ENCODE measurements at places on chromosomes 6 and 20.

DNA sequence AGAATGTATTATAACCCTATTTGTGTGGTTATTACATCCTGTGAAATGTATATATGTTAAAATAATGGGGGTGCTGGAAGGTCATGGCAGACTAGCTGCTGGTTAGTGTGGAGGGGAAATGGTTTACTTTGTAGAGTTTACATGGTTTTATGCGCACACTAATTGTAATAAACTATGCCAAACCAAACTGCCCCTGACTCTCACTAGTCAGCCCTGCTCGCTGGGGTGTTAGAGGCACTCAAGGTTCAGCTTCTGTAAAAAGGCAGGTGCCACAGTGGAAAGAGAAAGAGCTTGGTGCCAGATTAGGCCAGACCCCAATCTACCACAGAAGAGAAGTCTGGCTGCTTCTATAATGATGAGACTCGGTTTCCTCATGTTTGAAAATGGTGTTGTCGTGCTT is 52.7 kb downstream of the GOPC start:
- no peak for DNase-seq

DNA sequence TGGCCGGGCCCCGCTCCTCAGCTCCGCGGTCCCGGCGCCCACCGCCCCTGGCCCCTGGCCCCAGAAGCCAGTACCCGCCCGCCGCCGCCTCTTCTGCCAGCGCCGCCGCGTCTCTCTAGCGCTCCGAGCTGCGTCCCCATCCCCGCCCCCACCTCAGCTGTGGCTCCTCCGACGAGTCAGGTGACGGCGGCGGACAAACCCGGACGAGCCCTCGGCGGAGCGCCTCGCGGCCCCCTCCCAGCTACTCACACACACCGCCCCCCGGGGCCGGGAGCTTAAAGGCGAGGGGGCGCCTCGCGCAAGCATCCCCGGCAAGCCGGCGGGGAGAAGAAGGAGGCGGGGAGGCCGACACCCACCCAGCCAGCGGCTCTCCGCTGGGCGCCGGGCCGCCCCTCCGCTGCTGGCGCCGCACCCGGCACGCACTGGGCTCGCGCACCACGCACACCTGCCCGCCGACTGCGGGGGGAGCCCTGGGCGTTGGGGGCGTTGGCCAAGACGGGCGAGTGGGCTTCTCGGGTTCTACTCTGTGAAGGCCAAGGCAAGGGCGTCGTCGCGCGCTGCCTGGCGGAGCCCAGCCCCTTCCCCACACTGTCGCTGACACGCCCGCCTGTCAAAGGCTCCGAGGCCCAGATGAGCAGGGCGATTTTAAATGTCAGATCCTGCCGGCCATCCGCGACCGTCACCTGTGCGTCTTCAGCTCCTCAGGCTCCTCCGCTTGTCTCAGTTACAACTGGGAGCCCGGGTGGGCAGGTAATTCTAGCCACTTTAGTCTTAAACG is at the start of gene SNAP91:
Gene SNAP91 (minus strand): TSS at position 132 of the 778 bp plus-strand sequence. CDS start 1,174 bp downstream, outside the sequence.
- DNase-seq: peak; percentile 28

DNA sequence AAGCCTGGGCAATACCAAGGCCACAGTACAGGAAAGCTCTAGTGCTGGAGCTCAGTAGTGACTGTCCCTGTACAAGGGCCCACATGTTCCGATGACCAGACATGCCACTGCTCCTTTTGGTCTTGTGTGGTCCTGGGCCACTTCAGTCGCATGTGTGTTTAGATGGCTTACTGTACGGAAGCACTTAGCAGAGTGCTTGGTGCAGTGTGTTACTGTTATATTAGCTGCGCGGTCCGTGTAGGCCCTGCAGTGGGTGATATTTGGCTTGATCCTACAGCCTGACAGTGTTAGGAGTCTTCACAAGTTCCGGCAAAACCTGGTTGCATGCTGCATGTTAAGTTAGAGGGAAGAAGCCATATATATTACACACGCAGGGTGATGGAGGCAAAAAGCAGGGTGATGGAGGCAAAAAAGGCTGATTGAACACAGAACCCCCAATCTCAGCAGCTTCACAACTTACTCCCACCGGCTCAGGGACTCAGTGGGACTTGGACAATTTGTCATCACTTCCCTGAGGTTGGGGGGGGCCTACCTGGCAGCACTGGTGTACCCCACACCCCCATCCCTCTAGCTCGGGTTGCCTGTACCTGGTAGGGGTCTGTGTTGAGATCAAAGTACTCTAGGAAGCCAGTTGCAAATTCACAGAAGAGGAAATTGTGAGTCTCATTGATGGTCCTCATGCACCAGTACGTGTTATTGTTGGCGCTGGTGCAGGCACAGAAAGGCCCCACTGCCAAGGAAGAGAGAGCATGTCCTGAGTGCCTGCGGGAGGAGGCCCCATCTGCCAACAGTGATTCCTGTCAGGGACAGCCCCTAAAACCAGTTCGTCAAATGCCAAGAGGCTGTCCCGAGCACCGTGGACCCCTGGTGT is 122.6 kb downstream of the SULF2 start:
- DNase-seq: no peak

GRCh38 chr6:43877463-43878126 is 107.6 kb downstream of the VEGFA start:
- no peak for DNase-seq

DNA sequence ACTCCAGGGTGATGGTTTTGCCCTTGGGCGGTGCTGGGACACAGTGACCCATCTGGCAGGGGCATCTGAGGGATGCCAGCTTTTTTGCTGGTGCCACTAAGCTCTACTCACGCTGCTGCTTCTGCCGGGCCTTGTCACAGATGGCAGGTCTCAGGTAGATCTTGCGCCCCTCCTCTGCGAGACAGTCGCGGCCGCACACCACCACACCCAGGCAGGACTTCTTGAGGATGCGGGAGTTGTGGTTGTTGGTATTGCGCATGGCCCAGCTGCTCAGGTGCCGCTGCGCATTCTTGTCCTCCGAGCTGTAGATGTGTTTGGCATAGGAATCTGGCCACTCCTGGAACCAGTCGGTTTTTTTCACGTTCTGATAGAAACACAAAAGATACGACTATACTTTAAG is 14.7 kb downstream of the GCM1 start:
- DNase-seq: no peak

GRCh38 chr20:3916364-3916763 is 27.2 kb downstream of the PANK2 start:
- DNase-seq: no peak

DNA sequence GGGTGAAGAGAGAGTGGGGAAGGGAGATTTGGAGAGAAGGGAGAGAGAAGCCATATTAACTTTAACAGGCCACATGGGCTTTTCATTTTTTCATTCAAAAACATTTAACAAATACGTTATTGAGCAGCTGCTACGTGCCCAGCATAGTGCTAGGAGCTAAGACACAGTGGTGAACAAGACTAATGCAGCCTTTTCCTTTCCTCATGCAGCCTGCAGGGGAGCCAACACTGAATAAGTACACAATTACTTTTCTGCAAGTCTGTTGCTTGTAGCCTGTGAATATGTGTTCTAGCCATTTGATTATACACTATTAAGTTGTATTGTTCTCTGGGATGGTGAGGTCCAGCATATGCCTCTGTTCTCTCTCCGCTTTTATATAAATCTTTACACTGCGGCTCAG is 1.9 kb upstream of the BLOC1S5 start:
- DNase-seq: no peak

DNA sequence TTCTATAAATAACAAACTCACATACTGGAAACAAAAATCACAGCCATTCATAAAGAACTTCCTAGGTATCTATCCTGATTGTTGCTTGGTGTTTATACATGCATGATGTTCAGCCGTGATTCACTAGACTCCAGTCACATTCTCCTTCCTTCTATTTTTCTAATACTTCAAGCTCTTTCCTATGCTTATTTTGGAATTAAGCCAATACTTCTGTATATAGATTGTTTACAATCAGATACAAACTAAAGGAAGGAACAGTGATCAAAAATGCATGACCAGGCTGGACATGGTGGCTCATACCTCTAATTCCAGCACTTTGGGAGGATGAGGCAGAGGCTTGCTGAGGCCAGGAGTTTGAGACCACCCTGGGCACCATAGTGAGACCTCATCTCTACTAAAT is 377.5 kb upstream of the IRAK1BP1 start:
- no peak for DNase-seq

DNA sequence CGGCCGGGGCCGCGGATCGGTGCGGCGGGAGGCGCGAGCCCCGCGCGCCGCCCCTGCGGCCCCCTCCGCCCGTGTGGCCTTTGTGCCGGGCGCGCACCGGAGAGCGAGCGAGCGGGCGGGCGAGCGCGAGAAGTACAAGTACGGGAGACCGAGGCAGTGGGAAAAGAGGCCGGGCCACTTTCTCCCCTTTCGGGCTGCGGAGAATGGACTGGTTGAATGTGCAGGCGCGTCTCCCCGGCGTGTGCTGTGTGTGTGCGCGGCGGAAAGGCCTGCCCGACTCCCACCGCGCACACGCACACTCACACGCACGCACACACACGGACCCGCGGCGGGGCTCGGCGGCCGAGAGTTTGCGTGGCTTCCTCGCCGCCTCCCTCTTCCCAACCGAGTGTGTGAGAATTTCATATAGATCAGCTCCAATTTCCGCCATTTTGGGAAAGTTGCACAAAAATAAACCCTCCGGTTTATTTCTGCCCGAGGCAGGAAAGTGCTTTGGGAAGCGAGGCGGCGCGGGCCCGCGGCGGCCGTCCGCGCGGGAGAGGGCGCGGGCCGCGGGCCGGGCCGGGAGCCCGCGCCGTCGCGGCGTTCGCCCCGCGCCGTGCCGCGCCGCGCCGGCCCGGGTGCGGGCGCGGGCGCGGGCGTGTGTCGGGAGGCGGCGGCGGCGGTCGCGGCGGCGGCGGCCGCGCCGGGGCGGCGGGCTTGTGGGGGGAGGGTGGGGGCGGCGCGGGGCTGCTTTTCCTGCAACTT is 1.1 kb downstream of the L3MBTL3 start:
- DNase-seq: no peak

GRCh38 chr20:37123441-37123840 is 27.6 kb upstream of the RBL1 start:
- DNase-seq: no peak
